ENCODE measurements at places on chromosomes 4 and X.

GRCh38 chr4:83751336-83751949, 215.5 kb downstream of the GPAT3 start:
- no peak for DNase-seq

DNA sequence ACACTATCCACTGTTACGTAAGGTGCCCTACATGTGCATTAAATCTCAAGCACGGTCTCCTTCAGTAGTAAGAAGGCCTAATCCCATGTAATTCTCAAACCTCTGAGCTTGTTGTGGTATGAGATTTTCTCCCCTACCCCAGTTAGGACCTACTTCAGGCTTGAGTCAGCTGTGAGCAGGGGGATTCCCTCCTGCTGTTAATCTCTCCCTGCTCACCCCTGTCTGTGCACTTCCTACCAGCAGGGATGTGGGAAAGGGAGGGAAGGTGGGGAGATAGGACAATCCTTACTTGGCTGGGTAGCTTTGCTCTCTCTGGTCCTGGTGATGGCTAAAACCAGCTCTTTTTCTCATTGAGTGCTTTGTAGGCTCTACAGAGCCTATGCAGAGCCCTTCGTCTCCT, 60.8 kb downstream of the PALLD start:
- no peak for DNase-seq

DNA sequence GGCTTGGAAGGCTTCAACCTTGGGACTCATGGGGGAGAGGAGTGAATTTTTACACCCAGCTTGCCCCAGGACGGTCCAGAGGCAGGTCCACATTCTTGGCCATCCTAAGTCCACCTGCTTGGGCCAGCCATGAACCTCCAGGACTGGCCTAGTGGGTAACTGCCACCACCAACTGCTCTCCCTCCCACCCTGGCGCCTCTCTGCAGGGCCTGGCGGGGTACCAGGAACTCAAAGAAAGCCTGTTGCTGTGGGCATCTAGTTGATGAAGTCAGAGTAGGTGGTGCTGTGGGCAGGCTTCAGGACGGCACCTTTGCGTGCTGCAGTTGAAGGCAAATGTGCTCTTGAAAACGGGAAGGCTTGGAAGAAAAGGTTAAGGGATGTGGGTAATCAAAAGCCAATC, 12.0 kb downstream of the BCOR start:
- no peak for DNase-seq

GRCh38 chr4:122458625-122459024, 2.1 kb upstream of the IL2 start:
- DNase-seq, result no peak

DNA sequence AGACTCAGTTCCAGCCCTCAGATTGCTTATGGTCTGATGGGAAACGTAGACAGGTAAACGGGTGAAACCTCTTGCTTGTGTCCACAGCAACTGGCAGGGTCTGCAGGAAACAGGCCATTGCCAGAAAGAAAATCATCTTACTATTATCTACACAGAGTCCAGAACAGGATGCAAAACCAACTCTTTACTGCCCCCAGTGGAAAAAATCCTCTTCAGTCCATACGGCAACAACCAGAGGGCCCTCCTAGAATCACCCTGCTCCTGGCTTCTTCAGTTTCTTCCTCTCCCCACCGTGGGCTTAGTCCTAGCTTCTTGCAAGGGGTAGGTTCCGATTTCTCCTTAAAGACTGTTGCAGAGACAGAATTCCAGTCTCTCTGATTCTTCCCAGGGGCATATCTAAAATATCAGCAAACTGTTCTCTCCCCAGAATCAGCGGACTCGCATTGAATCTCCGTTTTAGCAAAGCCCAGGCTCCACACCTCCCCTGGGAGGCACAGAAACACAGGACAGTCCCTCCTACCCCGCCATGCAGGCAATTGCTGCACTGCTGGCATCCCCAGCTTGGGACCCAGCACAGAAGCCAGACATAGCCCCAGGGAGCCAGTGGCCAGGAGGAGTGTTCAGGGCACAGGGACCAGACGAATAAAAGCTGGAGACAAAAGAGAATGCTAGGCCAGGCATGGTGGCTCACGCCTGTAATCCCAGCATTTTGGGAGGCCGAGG, 41.0 kb upstream of the SH3RF1 start:
- peak; percentile 51 for DNase-seq

GRCh38 chr4:25367004-25367621, 9.9 kb upstream of the ANAPC4 start:
- no peak for DNase-seq

DNA sequence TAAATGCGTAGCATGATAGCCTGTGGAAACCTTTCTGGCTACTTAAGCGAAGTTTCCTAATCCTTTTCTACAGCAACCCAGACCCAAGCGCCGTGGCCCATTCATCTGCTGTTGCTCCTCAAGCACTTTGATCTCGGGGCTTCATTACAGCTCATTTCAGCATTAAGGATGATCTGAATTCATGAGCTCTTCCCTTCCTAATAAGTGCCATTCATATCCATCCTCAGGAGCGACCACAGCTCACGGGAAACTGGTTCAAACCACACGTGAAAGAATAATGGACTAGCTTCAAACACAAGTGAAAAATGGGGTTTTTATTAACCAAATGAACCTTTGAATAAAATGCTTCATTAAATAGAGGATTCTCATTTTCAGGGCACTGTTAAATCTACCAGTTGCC, 202.6 kb upstream of the LEF1 start:
- DNase-seq, result no peak

DNA sequence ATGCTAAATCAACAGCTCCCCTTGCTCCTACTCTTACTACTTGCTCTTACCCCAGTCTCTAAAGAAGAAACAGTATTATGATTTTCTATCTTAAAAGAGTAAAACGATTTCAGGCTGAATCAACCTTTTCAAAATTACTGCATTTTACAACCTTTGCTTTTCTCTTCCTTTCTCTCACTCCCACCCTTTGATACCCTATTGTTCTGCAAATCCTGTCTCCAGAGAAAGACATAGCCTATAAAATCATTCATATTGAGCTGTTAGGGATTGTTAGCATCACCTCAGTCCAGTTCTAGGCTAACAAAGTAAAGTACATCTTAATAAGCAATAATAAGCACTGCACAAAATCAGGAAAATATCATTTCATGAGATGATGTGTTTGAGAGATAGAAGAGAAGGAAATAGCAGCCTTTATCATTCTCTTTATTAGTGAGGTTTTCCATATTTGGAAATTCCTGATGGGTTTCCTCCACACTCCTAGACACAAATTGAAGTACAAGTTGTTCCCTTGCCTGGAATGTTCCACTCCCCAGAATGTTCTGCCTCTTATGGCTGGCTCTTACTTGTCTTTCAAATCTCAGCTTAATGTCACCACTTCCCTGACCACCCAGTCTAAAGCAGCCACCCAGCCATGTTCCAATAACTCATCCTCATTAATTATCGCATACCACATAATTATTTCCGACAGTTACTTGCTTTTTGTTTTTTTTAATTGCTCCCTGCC, 219.7 kb downstream of the PALLD start:
- DNase-seq, result no peak

- peak; percentile 28 for DNase-seq
Measured at GRCh38 chr4:108166441-108167315, 2.1 kb downstream of the LEF1 start.

GRCh38 chrX:107205770-107206696, at the start of the genes DNAAF6 and NUP62CL:
Gene DNAAF6 (plus strand): TSS chrX:107206611. CDS start chrX:107212876, 6,265 bp downstream.
Gene NUP62CL (minus strand): TSS chrX:107206433. CDS start chrX:107175146, 31,287 bp downstream.
- DNase-seq, result peak; percentile 69

DNA sequence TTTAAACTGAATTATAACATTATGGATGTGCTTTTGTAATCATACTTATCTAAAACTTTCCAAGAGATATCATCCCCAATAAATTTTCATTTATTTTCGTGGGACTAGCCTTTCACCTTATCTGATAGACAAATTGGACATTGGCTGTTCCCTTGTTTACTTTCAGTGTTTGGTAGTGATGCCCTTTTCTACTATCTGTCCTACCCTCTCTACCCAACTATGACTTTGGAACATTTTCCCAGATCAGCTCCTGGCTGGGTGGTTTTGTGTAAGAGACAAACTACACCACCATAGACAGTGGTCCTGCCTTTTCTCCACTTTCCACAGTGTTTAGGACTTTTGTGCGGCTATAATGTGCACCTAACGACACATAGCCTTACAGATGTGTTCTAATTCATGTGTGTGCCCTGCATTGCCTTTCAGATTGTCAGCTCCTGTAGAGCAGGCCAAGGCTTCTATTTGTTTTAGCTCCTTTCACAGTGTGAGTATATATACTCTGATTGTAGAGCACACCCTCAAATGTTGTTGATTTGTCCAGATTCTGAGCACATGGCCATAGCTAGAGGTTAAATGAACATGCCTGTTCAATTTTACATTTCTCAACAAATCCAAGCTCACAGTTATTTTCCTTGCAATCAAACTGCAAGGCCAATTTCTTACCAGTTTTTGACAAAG, 63.0 kb upstream of the TRPC5OS start:
- DNase-seq, result no peak

GRCh38 chr4:120611092-120611491, 311.4 kb downstream of the PRDM5 start:
- no peak for DNase-seq

DNA sequence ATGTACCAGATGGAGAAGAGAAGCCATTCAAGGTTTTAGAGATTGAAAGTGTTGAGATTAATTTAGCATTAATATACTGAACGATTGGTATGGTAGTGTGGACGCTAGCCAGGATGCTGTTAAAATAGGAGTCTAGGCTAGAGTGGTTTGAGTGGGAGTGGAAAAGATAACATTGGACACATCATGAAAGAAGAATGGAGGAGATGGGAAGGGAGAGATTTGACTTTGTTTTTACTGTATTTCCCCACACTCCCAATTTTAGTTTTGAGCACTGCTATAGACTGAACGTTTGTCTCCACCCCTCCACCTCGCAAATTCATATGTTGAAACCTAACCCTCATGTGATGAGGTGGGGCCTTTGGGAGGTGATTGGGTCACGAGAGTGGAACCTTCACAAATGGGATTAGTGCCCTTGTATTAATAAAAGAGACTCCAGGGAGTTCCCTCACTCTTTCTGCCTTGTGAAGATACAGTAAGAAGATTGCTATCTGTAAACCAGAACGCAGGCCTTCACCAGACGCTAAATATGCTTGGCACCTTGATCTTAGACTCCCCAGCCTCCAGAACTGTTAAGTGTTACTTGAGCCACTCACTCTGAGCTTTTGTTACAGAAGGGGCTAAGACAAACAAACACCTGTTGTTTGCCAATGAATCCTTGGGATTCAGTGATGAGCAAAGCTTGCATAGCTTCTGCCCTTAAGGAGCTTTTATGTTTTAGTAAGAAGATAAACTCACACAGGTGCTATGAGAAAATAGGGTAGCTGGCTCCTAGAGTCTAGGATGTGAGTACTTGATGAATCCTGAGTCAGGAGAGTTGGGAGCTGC, 25.8 kb downstream of the USP9X start:
- no peak for DNase-seq

GRCh38 chr4:185721190-185722028, 90.6 kb downstream of the SORBS2 start:
- no peak for DNase-seq

DNA sequence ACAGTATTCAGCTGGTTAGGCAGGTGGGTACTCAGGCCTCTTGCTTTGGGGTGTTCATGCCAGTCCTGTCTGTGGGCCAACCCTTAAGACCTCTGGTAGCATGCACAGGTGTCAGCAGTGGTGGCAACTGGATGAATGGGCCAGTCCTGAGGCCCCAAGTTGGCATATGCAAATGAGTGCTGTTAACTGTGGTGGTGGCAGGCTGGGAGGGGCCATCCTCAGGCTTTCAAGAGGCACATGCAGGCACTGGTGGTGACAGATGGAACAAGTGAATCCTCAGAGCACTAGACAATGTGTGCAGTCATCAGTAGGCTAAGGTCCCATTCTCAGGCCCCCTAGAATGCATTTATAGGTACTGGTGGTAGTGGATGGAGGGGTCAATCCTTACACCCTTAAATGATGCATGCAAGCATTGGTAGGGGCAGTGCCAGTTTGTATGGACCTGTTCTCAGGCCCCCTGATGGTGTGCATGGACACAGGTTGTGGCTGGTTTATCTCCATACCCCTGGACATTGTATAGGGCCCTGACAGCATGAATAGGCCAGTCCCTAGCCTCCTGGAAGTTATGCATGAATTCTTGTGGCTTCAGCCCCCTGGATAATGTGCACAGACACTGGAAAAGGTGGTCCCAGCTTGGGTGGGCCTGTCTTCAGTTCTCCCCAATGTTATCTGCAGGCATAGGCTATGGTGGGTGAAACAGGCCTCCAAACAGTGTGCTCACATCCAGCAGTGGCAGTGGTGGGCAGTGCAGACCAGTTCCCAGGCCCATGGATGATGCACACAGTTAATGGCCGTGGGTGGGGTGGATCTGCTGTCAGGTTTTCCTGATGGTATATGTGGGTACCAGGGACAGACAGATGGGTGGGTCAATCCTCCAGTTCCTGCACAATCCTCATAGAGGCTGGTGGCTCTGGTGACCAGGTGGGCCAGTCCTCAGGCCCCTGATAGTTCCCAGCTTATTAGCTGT, 24.7 kb downstream of the TECRL start:
- no peak for DNase-seq

DNA sequence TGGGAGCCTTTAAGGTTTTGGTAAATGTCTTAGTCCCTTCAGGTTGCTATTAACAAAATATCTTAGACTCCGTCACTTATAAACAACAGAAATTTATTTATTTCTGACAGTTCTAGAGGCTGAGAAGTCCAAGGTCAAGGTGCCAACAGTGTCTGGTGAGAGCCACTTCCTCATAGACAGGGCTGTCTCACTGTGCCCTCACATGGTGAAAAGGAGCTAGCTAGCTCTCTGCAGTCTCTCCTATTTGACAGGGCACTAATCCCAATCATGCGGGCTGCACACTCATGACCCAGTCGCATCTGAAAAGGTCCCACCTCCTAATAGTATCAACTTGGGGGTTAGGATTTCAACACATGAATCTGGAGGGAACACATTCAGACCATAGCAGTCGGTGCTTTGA, 63.4 kb upstream of the KLF3 start:
- no peak for DNase-seq

DNA sequence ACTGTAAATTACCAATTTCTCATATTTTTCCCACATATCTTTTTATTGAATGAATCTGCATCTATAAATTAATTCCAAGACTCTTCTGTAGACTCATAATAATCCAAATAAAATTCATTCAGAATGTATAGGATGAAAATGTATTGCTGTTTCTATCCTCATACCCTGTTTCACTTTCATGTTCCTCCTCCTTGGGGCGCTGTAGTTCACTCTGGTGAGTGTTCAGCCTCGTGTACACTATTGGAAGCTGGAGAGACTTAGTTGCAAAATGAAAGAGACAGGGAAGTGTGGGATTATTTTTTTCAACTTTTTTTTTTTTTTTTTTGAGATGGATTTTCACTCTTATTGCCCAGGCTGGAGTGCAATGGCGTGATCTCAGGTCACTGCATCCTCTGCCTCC, 296.1 kb downstream of the TLL1 start:
- peak; percentile 38 for DNase-seq

DNA sequence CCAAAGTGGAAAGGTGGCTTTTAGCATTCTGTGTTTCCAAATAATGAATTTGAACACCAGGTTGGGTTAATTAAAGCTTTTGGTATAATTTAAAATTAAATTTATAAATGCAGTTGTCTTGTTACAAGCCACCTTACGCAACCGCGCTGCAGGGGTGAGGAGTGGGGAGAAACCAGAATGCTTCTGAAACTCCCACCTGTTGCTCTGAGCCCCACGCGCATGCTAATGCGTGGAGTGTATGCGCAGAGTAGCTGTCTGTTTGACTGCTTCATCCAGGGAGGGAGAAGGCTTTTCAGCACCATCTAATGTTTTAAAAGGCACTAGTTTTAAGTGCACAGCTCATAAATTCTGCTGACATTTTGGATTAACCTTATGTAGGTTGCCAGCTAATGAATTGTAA, 12.5 kb downstream of the OGT start:
- DNase-seq, result no peak

- no peak for DNase-seq
Measured at GRCh38 chr4:37767546-37767945, 58.9 kb upstream of the PGM2 start.

- DNase-seq, result no peak
Measured at GRCh38 chr4:177109769-177110168, 199.9 kb upstream of the NEIL3 start.
